ENCODE measurements at places on chromosomes 6 and 20.

DNA sequence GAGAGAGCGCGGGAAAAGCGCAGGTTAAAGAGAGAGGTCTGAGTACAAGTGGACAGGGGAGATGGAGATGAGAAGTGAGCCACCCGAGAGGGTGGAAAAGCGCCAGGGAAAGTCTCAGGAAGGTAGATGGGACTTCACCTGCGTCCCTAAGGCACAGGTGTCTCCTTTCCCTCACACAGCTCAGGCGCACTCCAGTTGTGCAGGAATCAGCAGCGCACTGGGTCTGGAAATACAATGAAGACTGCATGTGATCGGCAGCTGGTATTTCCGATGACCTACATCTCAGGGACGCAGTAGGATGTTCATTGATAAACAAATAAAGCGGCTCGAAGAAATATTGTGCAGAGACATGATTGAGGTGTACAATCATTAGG is 432 bp upstream of the KHDRBS2 start:
- no peak for DNase-seq

- DNase-seq, result no peak
These were observed 88.8 kb downstream of the PRL start for GRCh38 chr6:22208026-22208425.

DNA sequence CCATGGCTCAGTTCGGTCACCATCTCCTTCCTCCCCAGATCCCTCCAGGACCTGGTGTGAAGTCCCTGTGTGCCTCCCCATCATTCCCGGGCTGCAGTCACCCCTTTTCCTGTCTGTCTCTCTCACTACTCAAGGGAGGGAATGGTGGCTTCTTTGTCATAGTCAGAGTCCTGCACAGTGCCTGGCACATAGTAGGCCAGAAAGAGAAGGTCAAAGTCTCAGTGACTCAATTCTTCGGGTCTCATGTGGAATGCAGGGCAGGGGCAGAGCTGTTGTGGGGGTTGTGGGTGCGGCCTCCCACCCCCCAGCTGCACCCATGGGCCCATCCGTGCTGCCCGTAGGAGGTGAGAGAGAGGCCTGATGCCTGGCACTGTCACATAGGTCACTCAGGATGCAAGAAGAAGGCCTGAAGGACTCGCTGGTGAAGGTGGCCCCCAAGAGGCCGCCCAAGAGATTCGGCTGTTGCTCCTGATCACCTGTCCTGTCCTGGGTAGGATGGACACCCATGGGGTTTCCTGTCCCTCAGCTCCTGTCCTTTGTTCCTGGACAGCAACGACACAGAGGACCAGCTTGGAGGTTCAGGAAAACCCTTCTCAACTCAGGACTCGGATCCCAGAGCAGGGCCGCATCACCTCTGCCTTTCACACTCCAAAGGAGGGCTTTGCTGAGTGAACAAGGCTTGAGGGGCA is 34.1 kb downstream of the RAB44 start:
- no peak for DNase-seq

DNA sequence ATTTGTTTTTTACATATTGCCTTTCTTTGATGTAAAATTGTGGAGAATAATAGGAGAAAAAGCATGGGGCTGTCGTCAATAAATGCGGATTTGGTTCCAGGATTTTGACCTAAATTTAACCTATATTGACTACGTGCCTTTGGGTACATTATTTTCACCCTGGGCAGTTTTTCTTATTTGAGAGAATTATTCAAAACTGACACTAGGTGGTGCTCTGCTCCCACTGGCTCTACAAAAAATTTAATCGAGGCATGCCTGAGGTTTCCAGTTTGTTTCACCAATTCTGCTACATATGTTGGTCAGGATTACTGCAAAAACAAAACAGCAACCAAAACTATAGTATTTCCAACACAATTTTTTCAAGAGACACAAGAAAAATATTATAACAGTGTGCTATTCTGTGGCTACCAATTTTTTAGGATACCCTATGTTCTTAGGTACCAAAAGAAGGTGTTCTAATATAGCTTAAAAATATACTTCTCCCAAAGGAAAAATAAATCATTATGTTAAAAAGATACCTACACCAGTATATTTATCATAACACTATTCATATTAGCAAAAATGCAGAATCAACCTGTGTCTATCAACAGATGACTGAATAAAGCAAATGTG is 48.6 kb upstream of the FABP7 start:
- no peak for DNase-seq
